ENCODE measurements at places on chromosomes 5 and 9. TPM values are rescaled to one million over a fixed set of nuclear protein-coding genes. Genes with fewer than 3 reads are reported as not detected.

DNA sequence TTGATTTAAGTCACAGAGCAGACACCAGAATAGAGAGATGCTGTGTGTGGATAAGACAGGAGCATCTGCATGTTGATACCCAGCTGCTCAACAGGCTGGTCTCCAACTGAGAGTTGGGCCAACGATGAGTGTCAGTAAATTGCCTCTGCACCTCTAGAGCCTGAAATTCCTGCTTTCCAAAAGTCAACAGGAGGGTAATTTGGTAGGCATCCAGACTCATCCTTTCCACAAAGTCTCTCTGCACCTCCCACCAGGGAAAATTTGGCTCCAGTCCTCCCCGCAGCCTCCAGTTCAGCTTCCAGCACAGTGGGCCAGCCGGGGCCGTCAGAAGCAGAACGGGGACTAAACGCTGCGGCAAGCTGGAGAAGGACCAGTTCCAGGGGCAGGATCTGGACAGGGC, 136.9 kb downstream of the RFK start:
- H3K36me3 ChIP-seq, result no peaks in the 10 kb centered on the region
- H3K27ac ChIP-seq, result no peak overlapping the region
- H3K4me1 ChIP-seq, result no peaks in the 10 kb centered on the region
- no peaks in the 10 kb centered on the region for H3K27me3 ChIP-seq

GRCh38 chr9:567128-567746, 274.3 kb upstream of the DMRT1 start:
- H3K36me3 ChIP-seq, result no peaks in the 10 kb centered on the region
- no peak for DNase-seq
- H3K4me3 ChIP-seq, result no peak overlapping the region
- peaks cover 7% of the 10 kb centered on the region for H3K27me3 ChIP-seq
- peaks cover 2% of the 10 kb centered on the region for H3K4me1 ChIP-seq

The RPS23 gene
- 2,718 TPM for total RNA-seq

The MOB3B gene
- 0.94 TPM for total RNA-seq

The TESK1 gene
- 44.5 TPM for total RNA-seq

All from activated T-helper 2 cell treated with anti-CD3 and anti-CD28 coated beads, Interferon-gamma antibody, Interleukin-2, Interleukin-4, amounts not matched to agents 10 μg/mL and 5 μg/mL and 100 μg/mL, durations not matched to agents 14 hours and 24 hours and 36 hours (primary cell).